ENCODE measurements at places on chromosomes 2 and 18. TPM values are rescaled to one million over a fixed set of nuclear protein-coding genes. Genes with fewer than 3 reads are reported as not detected.
A peak's percentile ranks its signal among the peaks of the same experiment; 100 is the strongest.

- H3K36me3 ChIP-seq: no peaks in the 10 kb centered on the region
- no peak for DNase-seq
- peaks cover 5% of the 10 kb centered on the region for H3K27me3 ChIP-seq
Measured at GRCh38 chr2:173644146-173644545, 289.5 kb downstream of the CDCA7 start.

- H3K36me3 ChIP-seq: no peaks in the 10 kb centered on the region
- H3K4me1 ChIP-seq: no peaks in the 10 kb centered on the region
- no peak overlapping the region for H3K4me3 ChIP-seq
- no peak overlapping the region for H3K27ac ChIP-seq
Measured at GRCh38 chr2:72975017-72975416, 57.7 kb downstream of the EMX1 start.

DNA sequence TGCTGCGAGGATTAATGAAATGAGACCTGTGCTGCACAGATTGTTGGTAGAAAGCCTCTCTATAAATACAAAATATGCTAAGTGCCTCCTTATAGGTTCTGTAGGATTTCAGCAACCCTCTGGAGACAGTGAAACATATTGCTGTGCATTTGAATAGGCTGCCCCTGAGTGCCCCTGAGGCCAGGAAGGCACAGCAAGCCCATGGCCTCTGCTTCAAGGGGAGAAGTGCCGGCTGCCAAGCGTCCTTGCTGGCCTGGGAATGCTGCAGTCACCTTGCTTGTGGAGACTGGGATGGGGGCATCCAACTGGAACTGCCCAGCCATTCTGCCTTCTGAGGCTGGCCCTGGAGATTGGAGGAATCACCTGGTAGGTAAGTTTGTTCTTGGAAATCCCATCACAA, 397.2 kb upstream of the SMIM21 start:
- no peaks in the 10 kb centered on the region for H3K36me3 ChIP-seq
- no peaks in the 10 kb centered on the region for H3K4me1 ChIP-seq
- no peak overlapping the region for H3K27ac ChIP-seq
- no peak overlapping the region for H3K4me3 ChIP-seq

GRCh38 chr2:24169023-24169422, 5.8 kb upstream of the FAM228A start:
- H3K36me3 ChIP-seq: no peaks in the 10 kb centered on the region
- DNase-seq: no peak
- no peak overlapping the region for H3K4me3 ChIP-seq
- no peak overlapping the region for H3K27ac ChIP-seq
- H3K27me3 ChIP-seq: peaks cover 2% of the 10 kb centered on the region
- H3K4me1 ChIP-seq: no peaks in the 10 kb centered on the region

GRCh38 chr2:200380091-200380561, 73.6 kb downstream of the SPATS2L start:
- no peaks in the 10 kb centered on the region for H3K36me3 ChIP-seq
- no peak overlapping the region for H3K4me3 ChIP-seq
- DNase-seq: no peak

- no peaks in the 10 kb centered on the region for H3K27me3 ChIP-seq
- no peak overlapping the region for H3K27ac ChIP-seq
- H3K4me3 ChIP-seq: no peak overlapping the region
Measured at GRCh38 chr2:148110184-148110583, 89.3 kb downstream of the MBD5 start.

- H3K27me3 ChIP-seq: no peaks in the 10 kb centered on the region
- H3K36me3 ChIP-seq: peaks cover 3% of the 10 kb centered on the region
- H3K4me3 ChIP-seq: no peak overlapping the region
Measured at GRCh38 chr2:73256618-73256922, 22.5 kb downstream of the CCT7 start.

DNA sequence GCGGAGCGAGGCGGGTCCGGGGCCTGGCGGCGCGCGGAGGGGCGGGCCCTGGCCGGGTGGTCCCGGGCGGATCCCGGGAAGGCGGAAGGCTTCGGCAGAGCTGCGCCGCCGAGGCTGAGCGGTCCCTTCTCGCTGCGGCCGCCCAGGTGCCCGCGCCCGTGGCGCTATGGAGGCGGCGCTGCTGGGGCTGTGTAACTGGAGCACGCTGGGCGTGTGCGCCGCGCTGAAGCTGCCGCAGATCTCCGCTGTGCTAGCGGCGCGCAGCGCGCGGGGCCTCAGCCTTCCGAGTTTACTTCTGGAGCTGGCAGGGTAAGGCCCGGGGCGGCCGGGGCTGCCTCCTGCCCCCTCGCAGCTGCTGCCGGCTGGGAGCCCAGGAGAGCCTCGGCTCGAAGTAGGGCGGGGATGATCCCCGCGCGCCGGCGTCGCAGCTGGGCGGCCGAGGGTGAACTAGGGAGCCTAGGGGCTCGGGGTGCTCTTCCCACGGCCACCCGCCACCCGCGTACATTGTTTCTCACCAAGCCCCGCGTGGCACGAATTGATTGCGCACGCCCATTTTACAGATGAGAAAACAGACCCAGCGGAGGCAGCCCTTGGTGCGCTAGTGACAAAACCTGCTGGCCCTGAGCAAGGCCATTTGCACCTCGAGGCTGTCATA, at the start of gene SLC66A3:
Gene SLC66A3, plus strand, starts transcription at position 87 of the 655 bp plus-strand sequence. Its CDS starts 80 bp downstream, at position 167.
- peak within 1 kb of the TSS; percentile 74 for H3K27ac ChIP-seq
- H3K4me3 ChIP-seq: peak within 1 kb of the TSS; percentile 77
- H3K36me3 ChIP-seq: no peaks in the 10 kb centered on the region
- peaks cover 20% of the 10 kb centered on the region for H3K4me1 ChIP-seq
- no peak for DNase-seq

DNA sequence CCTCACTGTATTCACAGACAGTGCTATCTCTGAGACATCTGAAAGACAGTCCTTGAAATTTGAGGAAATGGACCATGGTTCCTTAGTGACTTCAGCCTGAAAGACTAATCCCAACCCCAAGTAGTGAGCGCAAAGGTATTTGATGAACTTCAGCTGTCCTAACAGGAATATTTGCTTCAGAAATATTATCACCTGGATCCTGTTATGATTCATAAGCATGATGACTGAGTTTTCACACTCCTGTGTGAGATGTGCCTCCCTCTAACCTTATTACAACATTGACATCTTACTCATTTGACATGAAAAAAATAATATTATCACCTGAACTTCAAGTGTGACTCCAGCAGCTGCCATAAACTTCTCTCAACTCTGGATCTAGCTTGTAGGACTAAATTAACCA, 11.6 kb upstream of the MRPL19 start:
- no peak for DNase-seq
- H3K27me3 ChIP-seq: peaks cover 27% of the 10 kb centered on the region
- H3K4me1 ChIP-seq: no peaks in the 10 kb centered on the region
- no peak overlapping the region for H3K4me3 ChIP-seq

GRCh38 chr2:188474316-188474715, 182.6 kb downstream of the GULP1 start:
- H3K36me3 ChIP-seq: no peaks in the 10 kb centered on the region
- no peaks in the 10 kb centered on the region for H3K4me1 ChIP-seq
- no peaks in the 10 kb centered on the region for H3K27me3 ChIP-seq
- no peak for DNase-seq
- H3K27ac ChIP-seq: no peak overlapping the region
- no peak overlapping the region for H3K4me3 ChIP-seq

GRCh38 chr2:21822505-21822904, 698.7 kb downstream of the TDRD15 start:
- no peaks in the 10 kb centered on the region for H3K36me3 ChIP-seq
- H3K27ac ChIP-seq: no peak overlapping the region
- H3K4me1 ChIP-seq: no peaks in the 10 kb centered on the region
- H3K27me3 ChIP-seq: no peaks in the 10 kb centered on the region
- DNase-seq: no peak

- no peak for DNase-seq
- H3K36me3 ChIP-seq: no peaks in the 10 kb centered on the region
- H3K27ac ChIP-seq: no peak overlapping the region
- H3K27me3 ChIP-seq: peaks cover 5% of the 10 kb centered on the region
- no peaks in the 10 kb centered on the region for H3K4me1 ChIP-seq
Measured at GRCh38 chr2:72114693-72115051, 33.0 kb downstream of the CYP26B1 start.

DNA sequence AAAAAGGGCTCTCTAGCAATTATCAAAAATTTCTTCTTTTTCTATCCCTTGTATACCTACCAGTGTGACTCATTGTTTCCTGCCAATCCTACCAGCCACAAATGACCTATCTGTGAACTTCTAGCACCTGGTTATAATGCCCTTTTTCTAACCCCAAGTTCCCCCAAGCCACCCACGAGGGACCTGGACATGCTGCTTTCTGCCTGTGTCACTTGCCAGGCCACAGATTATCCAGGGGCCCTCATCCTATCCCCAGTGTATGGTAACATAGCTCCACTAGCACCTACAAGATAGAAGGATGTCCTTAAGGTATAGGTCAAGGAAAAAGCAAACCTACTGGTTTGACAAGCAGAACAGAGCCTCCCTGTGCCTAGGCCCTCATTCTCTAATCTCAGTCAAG, 26.8 kb downstream of the AAK1 start:
- H3K27me3 ChIP-seq: no peaks in the 10 kb centered on the region
- peak overlapping the region; percentile 38 for H3K27ac ChIP-seq
- H3K4me1 ChIP-seq: peaks cover 40% of the 10 kb centered on the region

GRCh38 chr2:238874330-238875050, 26.6 kb downstream of the TWIST2 start:
- no peaks in the 10 kb centered on the region for H3K4me1 ChIP-seq
- peaks cover 2% of the 10 kb centered on the region for H3K27me3 ChIP-seq
- no peak for DNase-seq
- no peak overlapping the region for H3K4me3 ChIP-seq
- no peak overlapping the region for H3K27ac ChIP-seq

GRCh38 chr2:192718340-192718739, 523.6 kb upstream of the TMEFF2 start:
- no peak overlapping the region for H3K27ac ChIP-seq
- no peaks in the 10 kb centered on the region for H3K27me3 ChIP-seq
- no peaks in the 10 kb centered on the region for H3K4me1 ChIP-seq
- DNase-seq: no peak
- H3K4me3 ChIP-seq: no peak overlapping the region

ATP5F1A gene
- 447 TPM for total RNA-seq

LYPD6B gene
- total RNA-seq: not detected

MEMO1 gene
- total RNA-seq: 47.6 TPM

HNMT gene
- total RNA-seq: not detected

NLRC4 gene
- total RNA-seq: 0.27 TPM

AGAP1 gene
- total RNA-seq: 2.0 TPM

SP5 gene
- total RNA-seq: not detected

DHRS9 gene
- total RNA-seq: 4.9 TPM

IFIH1 gene
- 34.2 TPM for total RNA-seq

AGXT gene
- not detected for total RNA-seq

ANKRD29 gene
- total RNA-seq: not detected

UGT1A10 gene
- total RNA-seq: not detected

Measured in activated CD4-positive, alpha-beta memory T cell treated with anti-CD3 and anti-CD28 coated beads for 36 hours (primary cell).